Stimulated activated CD4-positive, alpha-beta T cell treated with anti-CD3 and anti-CD28 coated beads, Interleukin-15, amount 100 ng/mL, for 1 hour (primary cell): ENCODE measurements at places on chromosomes 1 and 21.

- DNase-seq = peak; percentile 11
Measured at GRCh38 chr1:158149577-158150269, 31.0 kb upstream of the CD1D start.

- DNase-seq = no peak
Measured at GRCh38 chr1:81998165-81998564, 197.4 kb downstream of the ADGRL2 start.

DNA sequence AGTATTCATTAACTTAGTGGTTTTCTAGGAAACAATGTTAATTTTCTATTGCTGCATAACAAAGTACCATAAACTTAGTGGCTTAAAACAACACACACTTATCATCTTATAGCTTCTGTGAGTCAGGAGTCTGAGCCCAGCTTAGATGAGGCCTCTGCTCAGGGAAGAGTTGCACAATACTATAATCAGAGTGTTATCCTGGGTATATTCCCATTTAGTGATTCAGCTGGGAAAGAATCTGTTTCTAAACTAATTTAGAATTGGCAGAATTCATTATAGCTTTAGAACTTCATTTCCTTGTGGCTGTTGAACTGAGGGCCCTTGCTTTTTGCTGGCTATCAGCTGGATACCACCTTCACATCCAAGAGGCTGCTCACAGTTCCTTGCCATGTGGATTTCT is 515.5 kb downstream of the BRINP3 start:
- no peak for DNase-seq

DNA sequence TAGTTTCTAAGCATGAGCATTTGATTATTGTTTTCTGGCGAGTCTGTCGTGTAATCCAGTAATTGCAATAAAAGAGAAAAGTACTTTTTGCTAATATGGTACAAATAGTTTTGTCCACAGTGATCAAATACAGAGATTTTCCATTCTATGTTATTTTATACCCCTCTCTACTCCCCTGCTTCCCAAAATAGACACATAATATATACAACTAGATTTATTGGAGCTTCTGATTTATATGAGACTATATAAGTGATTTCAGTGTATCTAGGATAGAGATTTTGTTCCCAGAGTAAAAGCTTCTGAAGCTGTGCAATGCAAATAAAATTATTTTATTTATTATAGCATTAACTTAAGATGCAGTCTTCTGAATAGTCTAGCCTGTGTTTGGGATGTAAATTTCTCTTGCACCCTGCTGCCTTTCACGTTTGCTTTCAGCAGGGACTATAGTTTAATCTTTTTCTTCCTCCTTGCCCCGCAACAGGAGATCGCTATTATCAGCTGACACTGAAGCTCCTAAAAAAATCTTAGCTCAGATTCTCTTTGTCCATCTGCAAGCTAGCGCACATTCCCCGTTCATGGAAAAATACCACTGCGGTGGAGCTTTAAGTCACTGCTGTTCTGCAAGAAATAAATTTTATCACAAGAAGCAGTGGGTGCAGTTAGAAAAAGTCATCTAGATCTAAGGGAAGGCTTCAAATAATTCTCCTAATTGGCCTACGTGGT is 273.3 kb downstream of the DISC1 start:
- no peak for DNase-seq

DNA sequence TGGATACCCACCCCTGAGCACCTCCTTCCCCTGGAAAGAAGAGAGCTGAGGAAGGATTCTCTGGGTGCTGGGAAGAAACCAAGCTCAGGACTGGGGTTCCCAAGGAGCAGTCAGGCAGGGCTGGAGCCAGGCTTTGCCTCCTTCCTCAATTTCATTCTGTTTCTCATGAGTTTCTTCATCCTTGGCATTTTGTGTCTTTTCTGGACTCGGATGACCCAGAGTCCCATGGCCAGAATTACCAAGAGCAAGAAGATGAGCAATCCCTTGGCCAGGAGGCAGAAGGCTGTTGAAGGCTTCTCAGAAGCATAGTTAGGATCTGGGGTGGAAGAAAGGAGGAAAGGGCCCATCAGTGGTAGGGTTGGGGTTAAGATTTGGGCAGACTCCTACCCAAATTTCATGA is 2.5 kb downstream of the SLAMF9 start:
- DNase-seq = no peak

DNA sequence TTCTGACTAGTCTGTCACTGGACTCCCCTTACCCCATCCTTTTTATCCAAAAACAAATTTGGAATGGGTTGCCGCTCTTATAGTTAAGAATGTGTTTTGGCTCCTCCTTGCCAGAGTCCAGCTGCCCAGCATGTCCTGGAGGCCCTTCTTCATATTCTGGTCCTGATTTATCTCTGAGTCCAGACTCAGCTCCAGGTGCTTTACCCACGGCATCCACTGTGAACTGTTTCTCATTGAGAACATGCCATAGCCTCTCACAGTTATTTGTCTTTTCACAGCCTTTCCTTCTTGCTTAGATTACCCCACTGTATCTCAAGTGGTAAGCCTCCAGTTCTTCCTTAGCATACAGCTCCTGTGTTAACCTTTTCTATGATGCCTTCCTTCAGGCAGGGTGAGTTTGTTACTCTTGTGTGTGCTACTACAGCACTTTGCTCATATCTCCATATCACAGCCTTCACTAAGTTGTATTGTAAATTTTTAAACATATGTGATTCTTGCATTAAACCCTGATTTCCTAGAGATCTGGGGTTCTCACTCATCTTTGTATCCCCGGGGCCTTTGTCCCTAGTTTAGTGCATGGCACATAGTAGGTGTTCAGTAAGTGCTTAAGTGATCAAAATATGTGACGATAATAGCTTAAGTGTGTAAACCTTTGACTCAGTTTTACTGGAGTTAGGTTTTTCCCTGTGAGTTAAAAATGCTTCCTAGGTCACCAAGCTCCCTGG is 116.0 kb downstream of the OSBPL9 start:
- no peak for DNase-seq
